ENCODE measurements at places on chromosomes 1 and 21.

GRCh38 chr1:180231936-180232335, 1.9 kb downstream of the LHX4 start:
- DNase-seq: no peak

DNA sequence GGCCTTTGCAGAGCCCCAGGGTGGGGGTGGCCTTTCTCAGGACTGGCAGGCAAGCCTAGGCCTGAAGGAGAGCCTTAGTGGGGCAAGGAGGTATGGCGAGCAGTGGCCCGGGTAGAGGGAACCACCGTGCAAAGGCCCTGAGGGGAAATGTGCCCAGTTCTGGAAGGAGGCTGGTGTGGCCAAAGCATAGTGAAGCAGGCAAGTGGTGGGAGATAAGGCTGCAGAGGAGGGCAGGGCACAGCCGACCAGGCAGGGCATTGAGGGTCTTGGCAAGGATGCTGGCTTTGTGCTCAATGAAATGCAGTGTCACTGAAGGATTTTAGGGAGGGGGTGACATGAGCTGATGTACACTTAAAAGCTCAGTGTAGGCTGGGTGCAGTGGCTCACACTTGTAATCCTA, 22.8 kb downstream of the MROH7 start:
- DNase-seq: no peak

- DNase-seq: peak; percentile 38
Measured at GRCh38 chr1:63878932-63879331, 105.1 kb downstream of the ROR1 start.

DNA sequence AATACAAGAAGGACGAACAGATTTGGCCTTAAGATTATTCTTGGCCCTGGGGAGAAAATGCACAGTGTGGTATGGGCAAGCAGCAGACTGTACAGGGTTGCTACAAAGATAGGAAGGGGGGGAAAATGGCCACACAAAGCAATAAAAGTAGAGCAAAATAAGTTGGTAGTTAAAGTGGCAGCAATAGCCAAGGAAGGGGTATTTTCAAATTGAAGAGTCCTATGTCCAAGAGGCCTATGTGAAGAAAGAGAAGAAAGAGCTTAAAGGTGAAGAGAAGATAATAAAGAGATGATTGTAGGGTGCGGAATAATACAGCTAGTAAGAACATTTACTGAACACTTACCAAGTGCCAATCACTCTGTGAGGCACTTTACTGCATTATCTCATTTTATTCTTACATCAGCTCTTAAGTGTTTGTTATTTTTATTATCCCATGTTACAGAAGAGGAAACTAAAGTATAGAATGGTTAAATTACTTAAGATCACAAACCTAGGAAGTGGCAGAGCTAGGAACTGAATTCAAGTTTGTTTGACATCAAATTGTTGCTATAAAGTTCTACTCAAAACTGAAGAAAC, 88.1 kb upstream of the TTC39A start:
- DNase-seq: no peak

DNA sequence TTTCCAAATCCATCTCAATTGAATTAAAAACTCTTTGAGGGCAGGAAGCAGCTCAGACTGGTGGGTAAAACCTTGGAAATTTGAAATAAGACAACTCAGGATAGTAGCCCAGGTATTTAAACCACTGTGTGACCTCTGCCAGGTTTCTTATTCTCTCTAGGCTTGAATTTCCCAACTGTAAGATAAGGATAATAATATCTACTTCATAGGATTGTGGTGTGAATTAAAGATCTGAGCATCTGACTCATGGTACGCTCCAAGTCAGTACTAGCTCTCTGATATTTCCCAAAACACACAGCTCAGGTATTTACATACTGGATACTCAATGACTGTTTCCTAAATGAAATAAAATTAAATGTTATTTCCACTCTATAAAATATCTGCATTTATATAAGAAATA, 337.2 kb downstream of the LTN1 start:
- DNase-seq: no peak

DNA sequence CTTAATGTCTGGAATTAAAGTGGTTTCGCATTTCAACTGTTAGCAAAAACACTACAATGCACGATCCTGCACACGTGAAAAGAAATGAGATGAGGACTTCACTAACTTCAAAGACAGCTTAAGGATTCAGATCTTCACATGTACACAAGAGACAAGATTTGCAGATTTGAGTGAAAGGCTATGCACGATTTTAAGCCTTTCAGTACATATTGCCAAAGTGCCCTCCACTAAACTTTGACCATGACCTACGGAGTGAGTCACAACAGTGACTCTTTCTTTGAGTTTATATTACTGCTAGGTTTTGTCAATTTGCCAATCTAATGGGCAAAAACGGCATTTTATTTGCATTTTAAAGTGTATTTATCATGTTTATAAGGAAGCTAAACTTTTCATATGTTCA, 41.2 kb upstream of the CR1L start:
- no peak for DNase-seq

- DNase-seq: no peak
Measured at GRCh38 chr1:57518496-57518895, 94.6 kb upstream of the DAB1 start.

DNA sequence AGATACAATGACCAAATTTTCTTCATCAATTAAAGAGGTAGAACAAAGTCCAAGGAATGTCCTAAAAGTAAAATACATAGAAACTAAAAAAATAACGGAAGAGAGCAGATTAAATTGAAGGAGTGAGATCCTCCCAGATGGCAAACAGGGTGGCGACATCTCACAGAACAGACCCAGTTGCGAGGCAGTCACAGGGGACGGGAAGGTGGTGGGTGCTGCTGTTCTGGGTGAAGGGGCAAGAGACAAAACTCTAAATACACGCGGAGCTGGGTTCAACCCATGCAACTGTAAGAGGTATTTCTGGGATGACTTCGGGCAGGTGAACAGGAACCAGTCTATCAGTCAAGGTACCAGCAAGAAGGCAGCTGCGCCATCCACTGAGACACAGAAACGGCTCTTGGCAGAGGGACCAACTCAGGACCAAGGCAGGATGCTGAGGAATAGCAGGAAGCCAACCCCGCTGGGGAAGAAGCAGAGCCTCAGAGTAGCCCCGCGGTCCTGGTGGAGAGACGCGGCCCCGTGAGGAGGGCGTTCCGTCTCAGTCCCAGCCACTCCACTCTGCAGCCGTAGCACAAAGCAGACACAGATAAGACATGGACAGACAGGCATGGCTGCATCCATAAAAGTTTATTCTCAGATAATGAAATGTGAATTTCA, 32.2 kb downstream of the WDR4 start:
- DNase-seq: no peak

GRCh38 chr1:2471587-2472001, 4.5 kb upstream of the PLCH2 start:
- no peak for DNase-seq

DNA sequence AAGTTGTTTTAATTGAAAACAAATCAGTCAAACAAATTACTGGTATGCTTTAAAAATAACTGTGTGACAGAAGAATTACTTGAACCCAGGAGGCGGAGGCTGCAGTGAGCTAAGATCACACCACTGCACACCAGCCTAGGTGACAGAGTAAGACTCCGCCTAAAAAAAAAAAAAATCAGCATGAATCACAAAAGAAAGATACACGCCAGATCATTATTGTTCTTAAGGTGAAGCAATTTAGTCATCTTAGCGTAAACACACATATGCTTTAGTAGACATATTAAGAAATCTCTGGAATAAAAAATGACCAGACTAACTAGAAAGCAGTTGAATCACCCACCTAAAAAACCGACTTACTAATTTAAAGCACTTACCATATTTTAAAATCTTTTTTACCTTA, 20.2 kb downstream of the RERE start:
- DNase-seq: no peak

DNA sequence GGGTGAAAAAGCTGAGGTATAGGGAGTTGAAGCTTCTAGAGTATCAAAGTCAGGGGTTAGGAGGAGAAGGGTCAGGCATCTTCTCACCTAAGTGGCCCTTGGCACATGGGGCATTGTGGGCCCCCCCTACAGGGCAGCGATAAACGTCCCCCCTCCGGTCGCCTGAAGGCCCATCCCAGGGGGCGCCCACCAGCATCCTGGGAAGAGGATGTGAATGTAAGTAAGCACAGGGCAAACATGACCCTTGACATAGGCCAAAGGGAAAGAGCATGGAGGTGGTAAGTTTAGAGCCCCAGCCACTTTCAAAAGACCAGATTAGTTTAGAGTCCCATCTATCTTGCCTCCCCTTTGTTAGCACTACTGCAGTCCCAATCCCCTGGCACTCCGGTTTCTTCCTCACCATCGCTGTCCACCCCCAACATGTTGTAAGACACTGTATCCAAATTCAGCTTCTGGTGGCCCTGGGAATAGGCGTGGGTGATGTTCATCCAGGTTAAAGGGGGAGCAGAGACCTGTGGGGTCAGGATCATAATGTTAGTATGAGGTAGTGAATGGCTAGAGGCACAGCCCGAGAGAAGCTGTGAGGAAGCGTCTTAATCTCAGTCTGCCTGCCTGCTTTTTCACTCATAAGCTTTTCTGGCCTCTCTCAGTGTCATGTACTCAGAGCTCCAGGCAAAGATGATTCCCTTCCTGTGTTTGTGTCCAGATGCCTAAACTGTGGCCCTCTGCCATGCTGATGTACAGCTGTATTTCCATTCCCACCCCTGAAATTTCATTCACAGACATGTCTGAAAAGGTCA, 2.7 kb downstream of the ITGA10 start:
- DNase-seq: peak; percentile 90

DNA sequence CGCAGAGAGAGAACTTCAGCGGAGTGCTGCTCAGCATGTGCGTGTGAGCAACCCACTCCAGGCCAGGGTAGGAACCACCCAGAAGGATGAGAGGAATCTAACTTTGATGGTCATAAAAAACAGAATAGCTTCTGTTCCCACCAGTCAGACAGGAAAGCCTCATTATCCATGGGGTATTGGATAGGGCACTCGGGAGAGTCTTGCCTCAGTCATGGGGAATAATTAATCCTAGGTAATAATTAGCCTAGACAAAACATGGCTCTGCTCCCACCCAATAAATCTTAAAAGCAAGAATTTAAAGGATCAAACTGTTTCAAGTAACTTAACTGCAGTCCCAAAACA, 35.3 kb downstream of the LDLRAD1 start:
- DNase-seq: no peak

DNA sequence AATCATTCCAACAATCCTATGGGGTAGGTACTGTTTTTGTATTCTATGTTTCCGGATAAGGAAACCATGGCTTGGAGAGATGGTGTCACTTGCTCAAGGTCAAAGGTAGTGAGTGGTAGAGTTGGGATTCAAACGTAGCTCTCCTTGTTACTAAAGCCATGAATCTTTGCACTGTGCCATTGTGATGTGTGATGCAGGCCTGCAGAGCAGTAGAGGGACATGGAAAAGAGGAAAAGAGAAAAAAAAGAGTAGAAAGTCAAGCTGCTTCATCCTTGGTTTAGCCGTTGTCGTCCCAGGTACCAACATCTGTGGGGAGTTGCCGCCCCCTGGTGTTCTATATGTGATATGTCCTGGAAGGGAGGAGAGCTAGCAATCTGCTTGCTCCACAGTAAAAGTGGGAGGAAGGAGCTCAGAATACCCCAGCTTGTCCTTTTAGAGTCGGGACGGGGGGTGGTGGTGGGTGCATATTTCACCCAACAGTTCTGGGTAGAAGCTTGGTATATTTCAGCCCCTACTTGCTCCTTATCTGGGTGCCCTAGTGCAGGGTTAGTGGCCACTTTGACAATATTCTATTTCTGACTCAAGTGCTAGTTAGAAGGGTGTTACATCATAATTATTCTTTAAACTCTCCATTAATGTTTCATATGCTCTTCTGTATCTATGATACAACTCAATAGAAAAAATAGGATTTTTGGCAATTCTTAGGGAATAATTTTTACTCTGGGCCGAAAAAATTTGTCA, 98.4 kb downstream of the EBNA1BP2 start:
- peak; percentile 87 for DNase-seq

- no peak for DNase-seq
Measured at GRCh38 chr21:29235714-29236197, 63.0 kb upstream of the BACH1 start.

DNA sequence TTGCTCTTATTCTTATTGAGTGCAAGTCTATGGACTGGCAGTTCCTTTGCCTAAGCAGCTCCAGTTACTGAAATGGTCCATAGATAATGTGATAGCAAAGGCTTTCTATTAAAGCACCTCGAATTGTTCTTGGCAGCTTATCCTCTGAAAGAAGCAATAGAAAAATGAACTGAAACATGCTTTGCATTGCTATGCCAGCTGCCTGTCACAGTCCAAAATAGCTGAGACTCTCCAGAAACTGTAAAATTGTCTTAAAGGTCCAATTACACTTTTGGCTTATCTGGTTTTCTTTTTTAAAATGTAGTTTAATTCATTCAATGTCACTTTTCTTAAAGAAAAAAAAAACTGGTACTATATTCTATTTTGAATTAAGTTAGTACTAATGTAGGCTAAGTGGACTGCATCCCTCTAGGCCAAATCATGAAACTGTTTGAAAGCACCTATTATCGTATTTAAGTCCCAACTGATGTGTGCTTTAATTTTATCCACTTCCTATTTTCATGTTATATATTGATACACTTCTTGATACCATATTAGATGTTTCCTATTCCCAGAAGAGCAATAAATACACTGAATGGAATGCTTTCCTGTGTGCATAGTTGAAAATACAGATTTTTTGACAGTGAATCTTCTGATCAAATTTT, 208.0 kb upstream of the DEPDC1 start:
- peak; percentile 33 for DNase-seq

- peak; percentile 45 for DNase-seq
Measured at GRCh38 chr1:2891923-2892448, 90.5 kb upstream of the TTC34 start.

- no peak for DNase-seq
Measured at GRCh38 chr1:194367121-194367520, 1180.7 kb upstream of the B3GALT2 start.

GRCh38 chr1:97190326-97190725, 468.7 kb downstream of the PTBP2 start:
- no peak for DNase-seq

DNA sequence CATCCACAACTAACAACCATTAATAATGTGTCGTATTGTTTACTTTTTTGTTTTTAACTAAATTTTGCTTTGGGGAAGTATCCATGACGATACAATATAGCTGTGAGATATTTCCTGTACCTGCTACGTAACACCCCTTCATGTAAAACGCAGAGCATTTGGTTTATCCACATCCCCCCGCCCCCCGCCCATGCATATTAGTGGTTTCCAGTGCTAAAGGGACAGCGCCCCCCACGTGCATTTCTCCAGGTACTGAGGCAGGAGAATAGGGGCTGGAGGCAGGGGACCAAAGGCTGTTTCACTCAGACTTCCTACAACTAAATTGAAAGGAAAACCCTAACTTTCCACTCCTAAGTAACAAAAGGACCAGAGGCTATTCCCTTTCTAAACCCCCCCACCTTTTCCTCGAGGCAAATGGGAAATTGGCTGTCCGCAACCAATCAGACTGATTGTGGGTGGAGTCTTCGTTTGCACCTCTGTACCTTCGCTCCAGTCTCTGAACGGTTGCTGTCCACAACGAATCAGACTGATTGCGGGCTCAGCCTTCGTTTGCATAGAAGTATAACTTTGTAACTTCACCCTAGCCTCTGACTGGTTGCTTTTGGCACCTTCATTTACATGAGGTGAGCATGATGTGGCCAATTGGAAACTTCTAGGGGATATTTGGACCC, 12.2 kb upstream of the RIPK4 start:
- no peak for DNase-seq

GRCh38 chr1:27349784-27350662, 8.2 kb downstream of the SYTL1 start:
- peak; percentile 82 for DNase-seq
